ENCODE measurements at places on chromosomes 1 and 21. TPM values are rescaled to one million over a fixed set of nuclear protein-coding genes. Genes with fewer than 3 reads are reported as not detected.

EXO1 gene
- total RNA-seq, result 0.69 TPM

- DNase-seq, result peak; percentile 78
Measured at GRCh38 chr1:201042779-201043461, 19.4 kb upstream of the KIF21B start.

DNA sequence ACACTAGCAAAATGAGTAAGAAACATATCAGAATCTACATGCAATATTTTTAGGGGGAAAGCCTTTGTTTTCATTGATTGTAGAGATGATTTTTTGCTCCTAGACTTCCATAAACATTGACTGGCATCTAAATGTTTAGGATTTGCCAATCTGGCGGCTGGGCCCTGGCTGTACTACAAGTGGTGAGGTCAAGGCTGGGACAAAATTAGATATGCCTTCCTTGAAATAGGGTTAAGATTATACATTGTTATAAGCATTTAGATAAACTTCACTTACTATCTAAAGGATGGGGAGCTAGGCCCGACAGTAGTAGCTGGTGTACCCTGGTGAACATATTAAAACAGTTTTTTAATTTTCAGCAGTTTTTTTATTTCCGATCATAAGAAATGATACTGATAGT is 5.2 kb downstream of the NFIA start:
- no peak for DNase-seq

DNA sequence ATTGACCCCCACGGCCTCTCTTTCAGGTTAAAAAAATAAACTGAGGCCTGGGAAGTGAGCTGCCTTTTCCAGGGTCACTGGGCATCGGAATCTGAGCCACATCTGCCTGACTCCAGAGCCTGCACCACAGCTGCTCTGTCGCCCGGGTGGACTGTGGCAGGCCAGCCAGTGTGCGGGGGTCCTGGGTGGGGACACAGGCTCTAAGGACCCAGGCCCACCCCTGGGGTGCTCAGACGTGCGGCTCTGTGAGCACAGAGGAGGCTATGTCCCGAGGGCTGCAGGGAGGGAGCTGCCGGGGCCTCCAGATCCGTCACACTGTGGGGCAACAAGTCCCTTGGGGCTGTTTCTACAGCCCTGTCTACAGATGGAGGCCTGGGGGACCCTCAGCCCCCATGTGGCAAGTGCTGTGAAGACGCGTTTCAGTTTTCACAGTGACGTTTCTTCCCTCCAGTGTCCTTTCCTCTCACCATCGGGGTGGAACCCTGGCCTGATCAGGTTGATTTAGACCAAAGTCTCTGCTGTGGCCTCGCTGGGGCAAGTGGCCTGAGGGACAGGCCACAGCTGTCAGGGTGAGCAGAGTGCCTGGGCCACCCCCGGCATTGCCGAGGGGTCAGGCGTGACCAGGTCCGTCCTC is 39.2 kb upstream of the ACTRT2 start:
- DNase-seq, result peak; percentile 49

DNA sequence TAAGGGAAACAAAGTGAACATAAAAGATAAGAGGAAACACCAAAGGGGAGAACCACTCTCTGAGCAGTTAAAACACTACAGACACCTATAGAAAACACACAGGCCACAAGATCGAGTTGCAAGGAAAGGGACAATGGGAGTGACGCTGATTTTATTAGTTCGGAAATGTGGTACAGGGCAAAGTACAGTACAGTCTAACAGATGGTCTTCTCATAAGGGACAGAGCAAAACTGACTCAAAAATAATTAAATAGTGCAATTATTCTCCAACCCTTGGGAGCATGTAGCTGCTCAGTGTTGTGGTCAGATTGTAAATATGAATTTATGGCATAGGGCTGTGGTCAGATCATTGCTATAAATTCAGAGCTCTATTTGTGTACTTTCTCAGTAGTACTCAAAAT is 352.0 kb downstream of the USH2A start:
- DNase-seq, result no peak

FOXO6 gene
- 1.0 TPM for total RNA-seq

DNA sequence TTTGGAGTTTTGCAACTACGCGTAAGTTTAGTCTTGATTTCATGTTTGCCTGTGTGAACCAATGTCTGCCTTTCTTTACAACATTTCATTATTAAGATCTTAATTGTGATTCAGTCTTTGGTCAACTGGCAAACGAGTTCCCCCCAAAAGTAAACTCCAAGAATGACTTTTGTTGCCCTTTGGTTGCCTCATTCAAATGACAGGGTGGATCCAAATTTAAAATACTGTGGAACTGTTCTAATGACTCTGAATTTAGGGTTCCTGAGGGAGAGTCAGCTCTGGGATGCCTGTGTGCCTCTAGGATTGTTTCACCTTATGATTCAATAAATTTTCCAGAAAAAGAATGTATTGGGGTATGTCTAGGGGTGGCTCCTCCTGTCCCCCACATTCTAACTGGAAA is 105.3 kb downstream of the KCNN3 start:
- no peak for DNase-seq

GRCh38 chr1:31714442-31715086 is 10.7 kb upstream of the COL16A1 start:
- DNase-seq, result peak; percentile 63

PCBP3 gene
- total RNA-seq, result 5.4 TPM

DNA sequence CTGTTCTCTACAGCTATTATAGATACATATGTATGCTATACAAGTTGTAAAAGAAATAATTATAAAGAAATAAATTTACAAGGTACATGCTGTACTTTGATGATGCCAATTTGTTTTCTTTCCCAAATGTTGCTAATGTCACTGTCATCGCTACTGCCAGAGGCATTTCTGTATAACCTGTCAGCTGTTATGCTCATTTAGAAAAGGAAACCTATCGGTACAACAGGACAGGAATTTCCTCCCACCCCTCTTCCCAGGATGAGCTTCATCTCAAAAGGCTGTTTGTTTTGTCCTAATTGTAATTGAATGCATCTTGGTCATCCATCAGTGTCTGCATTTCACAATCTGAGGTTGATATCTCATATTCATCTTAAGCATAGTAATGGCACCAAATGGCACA is 975.7 kb downstream of the TTLL7 start:
- no peak for DNase-seq

DNA sequence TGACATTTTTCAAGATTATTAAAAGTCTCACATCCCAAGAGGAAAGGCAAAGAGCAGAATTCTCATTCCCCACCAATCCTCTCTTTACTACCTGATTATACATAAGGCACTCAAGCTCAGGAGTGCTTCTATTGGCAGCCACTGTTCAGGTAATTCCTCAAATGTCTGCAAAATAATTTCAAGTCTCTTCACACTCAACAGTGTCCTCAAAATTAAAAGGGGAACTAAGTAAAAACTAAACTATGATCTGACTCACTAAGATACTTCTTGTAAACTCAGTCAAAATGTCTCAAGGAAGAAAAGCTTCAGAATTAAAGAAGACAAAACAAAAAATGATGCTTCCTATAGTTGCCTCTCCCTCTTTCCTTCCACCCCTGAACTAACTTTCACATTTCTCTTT is 135.6 kb downstream of the GPATCH2 start:
- no peak for DNase-seq

HSD3B1 gene
- not detected for total RNA-seq

RUNX3 gene
- total RNA-seq, result 7.9 TPM

- DNase-seq, result peak; percentile 59
Measured at GRCh38 chr1:21334214-21335087, 44.2 kb upstream of the ECE1 start.

- no peak for DNase-seq
Measured at GRCh38 chr21:34192646-34193285, 119.4 kb downstream of the MRPS6 start.

- DNase-seq, result peak; percentile 81
Measured at GRCh38 chr1:228837817-228838716, 102.8 kb downstream of the RHOU start.

- no peak for DNase-seq
Measured at GRCh38 chr1:100622966-100623762, 85.2 kb downstream of the GPR88 start.

CSF3R gene
- total RNA-seq, result 13.3 TPM

GRCh38 chr21:19731251-19731650 is 1267.0 kb upstream of the NCAM2 start:
- no peak for DNase-seq

GRCh38 chr1:26287033-26287711 is 7.3 kb downstream of the SH3BGRL3 start:
- DNase-seq, result peak; percentile 72

DNA sequence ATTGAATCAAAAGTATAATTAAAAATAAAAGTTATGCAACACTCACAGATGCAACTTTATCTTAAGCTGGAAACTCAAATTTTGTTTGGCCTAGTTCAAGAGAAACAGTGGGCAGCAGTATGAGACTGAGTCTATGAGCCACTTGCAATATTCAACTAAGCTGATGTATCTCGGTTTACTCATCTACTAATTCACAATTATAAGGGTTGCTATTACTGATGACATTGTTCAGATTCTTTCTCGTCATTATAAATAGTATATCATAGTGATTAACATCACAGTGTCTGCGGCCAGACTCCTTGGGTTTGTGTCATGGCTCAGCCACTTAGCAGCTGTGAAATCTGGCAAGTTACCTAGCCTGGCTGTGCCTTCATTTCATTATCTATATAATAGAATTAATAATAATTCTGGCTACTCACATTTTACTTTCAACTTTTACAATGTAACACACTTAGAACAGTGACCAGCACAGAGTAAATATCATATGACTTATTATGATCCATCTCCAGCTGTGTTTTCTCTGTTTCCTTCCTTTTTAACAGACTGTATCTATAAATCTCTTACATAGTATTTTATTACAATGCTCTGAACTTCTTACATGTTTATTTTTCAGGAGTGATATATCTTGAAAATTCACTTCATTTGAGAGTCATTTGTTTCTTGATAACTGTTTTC is 194.3 kb upstream of the RGS18 start:
- DNase-seq, result peak; percentile 8

DNA sequence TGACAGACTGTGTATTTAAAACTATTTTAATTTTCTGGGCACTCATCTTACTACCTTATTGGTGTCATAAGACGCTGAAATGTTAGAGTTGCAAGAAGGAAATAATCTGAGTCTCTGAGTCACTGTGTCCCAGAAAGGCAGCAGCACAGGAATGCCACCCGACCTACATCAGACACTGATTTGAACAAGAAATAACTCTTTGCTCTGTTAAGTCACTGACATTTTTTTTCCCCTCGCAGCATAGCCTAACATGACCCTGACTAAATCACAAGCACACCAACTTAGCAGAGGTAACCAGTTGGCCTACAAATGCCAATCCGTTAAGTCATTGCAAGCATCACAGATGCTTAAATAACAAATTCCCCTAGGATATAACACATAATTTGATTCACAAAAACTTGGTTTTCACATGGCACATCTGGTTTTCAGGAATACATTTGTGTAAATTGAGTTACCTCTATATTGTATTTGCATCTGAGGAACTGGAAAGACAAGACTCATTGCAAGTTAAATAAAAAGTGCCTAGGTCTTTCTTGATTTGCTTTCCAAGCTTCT is 349.1 kb downstream of the SEC16B start:
- no peak for DNase-seq

CNN3 gene
- 291 TPM for total RNA-seq

DNA sequence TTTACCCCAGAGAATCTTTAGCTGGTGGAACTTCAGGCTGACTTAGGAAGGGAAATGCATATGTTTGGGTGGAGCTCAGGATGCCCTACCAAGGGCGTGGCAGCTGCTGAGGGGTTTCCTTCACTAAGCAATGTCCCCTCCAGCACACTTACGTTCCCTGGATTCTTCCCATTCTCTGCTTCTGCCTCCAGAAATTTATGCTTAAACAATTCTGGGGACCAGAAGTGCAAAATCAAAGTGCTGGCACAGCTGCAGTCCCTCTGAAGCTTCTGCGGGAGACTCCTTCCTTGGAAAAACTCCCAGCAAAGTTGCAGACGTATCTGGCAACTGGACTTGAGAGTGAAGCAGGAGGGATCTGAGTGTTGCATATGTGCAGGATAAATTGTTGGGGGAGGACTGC is 402.8 kb downstream of the PCP4 start:
- DNase-seq, result peak; percentile 31

DNA sequence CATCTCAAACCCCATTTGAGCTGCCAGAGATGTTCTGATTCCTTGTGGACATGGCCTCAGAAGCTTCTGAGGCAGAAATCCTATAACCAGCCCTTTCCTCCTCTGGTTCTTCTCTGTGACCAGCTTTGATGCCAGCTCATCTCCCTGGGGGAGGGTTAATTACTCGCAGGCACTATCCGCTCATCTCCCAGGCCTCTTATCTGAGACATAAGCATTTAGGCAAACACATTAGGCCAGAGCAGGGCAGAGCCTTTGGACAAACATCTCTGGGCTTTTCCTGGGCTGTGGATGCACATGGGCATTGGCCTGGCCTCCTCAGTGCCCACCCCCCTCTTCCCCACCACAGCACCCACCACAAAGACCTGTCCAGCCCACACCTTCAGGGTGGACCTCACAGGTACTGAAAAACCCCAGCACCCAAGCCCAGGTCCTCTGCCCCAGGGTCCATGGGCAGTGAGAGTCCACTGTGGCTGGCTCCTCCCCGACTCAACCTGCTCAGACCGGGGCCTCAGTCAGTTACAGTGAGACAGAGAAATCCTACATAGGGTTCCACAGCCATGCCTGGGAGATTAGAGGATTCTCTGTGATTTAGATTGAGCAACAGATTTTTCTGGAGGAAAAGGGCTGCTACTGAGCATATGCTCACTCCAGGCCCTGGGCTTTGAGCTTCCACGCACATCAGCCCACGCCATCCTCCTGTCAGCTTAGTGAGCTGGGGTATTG is 26.9 kb downstream of the IGSF21 start:
- DNase-seq, result no peak

- DNase-seq, result no peak
Measured at GRCh38 chr1:166390366-166391033, 223.7 kb upstream of the FAM78B start.

FCRL2 gene
- total RNA-seq, result 2.5 TPM

GRCh38 chr1:39047374-39048229 is 21.5 kb downstream of the NDUFS5 start:
- DNase-seq, result no peak

DNA sequence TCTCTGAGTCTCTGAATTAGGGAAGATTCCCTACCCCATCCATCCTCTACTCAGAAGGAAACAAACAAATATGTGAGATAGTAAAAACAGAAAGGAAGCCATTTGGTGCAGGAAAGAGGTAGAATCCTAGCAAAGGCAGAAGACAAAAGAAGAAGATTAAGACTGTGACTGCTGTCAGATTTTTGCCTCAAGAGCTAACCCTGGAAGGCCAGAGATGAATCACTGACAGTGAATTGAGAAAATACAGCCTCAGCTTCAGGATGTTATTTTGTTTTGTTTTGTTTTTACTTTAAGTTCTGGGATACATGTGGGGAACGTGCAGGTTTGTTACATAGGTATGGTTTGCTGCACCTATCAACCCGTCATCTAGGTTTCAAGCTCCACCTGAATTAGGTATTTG is 31.7 kb downstream of the DSTYK start:
- no peak for DNase-seq

AUNIP gene
- 0.38 TPM for total RNA-seq

UBL4B gene
- total RNA-seq, result not detected

All from kidney (tissue), 22 donors.